ENCODE measurements at places on chromosomes 6 and 20.

DNA sequence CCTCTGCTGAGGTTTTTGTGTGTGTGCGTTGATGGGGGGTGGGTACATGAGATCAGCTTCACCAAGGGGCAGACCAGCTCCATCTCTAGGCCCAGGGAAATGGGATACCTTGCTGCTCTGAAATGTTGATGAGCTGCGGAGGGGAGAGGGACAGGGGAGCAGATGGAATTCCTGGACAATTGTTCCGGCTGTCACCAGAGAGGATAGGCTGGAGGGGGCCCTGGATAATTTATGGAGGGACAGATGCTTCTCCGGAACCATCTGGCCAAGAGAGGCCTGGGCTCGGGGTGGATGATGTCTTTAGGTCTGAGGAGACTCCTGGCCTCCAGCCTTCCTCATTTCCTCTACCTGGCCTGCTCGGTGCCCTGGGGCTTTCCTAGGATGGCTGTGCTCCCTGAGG lies 1.9 kb upstream of the TJAP1 start:
- no peak for DNase-seq

GRCh38 chr6:166830891-166831363 lies 125.4 kb downstream of the RNASET2 start:
- no peak for DNase-seq

DNA sequence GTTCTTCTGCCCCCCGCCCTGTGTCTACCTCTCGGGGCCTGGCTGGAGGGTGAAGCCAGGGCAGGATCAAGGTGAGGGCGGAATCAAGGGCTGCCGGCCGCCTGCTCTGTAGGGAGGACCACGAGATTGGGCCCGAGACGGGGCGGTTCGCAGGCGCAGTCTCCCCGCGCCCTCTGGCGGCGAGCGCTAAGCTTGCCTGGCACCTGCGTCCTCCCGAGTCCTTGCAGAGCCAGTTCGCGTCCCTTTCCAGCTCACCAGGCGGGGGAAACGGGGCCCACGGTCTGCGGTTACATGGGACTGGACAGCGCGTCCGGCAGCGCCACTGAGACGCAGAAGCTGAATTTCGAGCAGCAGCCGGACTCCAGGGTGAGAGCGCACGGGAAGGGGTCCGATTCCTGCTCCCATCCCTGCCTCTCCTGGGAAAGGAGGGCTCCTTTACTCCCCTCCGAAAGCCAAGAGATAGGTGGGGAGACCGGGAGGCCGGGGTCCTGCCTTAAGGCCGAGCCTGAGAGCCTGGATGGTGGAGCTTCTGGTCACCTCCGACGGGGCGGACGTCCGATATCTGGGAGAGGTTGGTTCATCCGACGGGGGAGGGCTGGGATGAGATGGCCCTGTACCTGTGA lies 3.6 kb upstream of the MATN4 start:
- no peak for DNase-seq

DNA sequence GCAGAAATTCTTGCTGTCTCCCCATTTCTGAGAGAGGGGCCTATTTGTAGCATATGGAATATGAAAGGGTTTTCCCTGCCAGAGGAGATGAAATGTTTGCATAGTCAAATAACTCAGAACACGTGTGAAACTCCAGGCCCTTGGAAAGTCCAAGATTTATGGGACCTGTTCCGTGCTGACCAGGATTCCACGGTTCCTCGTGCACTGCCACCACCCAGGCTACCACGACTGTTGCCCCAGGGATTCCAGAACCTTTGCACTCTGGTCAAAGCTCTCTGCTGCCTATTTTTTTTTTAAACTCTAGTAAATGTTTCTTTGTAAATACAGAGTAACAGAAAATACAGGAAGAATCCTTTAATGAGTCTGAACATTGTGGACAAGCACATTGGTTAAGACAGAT lies 35.0 kb downstream of the MYLK4 start:
- DNase-seq = no peak

DNA sequence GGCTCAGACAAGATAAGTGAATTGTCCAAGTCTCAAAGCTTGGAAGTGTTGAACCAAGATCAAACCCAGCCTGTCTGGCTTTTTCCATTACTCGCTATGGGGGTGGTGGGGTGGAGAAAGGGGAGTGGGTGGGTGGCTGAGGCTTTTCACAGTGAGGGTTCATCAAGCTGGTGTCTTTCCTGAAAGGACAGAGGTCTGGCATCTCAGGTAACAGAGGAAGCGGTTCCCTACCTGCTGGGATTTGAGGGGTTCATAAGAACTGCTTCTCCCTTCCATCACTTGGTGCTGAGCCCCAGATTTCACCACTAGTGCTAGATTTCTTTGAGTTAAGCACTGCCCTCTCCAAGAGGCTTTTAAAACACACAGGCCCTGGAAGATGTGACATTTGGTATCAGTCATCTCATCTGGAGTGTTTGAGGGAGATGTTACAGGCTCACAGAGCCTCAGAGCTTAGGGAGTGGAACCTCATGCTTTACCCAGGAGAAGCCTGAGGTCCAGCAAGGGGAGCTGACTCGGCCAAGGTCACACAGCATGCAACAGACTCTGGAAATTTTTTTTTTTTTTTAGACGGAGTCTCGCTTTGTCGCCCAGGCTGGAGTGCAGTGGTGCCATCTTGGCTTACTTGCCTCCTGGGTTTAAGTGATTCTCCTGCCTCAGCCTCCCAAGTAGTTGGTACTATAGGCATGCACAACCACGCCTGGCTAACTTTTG lies 6.0 kb upstream of the VEGFA start:
- no peak for DNase-seq

- no peak for DNase-seq
Observed at GRCh38 chr20:9867196-9867980, 28.5 kb upstream of the PAK5 start.

GRCh38 chr20:57616143-57616951 lies 3.9 kb downstream of the ZBP1 start:
- no peak for DNase-seq

DNA sequence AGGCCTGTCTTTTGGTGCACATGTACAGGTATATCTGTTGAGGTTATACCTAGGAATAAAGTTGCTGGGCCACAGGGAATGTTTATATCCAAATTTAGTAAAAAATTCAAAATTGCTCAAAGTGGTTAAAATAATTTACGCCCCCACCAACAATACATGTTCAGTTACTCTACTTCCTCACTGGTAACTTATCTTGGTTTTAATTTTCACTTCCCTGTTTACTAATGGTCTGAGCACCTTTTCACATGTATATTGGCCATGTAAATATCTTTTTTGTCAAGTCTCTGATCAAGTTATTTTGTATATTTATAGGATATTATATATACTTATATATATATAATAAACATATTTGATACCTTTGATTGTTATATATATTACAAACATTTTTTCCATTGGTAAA lies 9.7 kb downstream of the PDE7B start:
- DNase-seq = no peak

- no peak for DNase-seq
Observed at GRCh38 chr6:39847221-39847620, 55.0 kb downstream of the DAAM2 start.

DNA sequence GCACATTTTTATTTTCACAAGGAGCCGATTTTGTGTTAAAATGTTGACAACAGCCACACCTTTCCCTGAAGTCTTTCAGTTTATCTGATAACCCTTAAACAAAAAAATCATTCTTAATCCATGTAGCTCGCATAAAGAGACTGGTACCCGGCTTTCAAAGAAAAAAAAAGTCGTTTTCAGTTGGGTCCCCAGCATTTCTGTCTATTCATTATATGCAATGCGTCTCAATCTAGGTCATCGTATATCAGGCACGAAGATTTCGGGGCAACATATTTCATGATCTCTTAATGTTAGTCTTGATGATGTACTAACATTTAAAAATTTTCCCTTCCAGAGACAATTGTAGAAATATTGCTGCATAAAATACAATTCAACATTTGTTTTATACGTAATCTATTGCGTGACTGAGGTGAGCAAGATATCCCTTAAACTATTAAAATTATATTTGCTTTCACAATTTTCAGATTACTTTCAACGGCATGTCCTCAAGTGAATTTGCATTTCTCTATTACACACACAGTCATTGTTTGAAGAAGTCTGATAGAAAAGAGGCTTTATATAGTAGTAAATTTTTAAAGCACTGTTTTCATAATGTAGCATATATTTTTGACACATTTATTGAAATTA lies 2.9 kb upstream of the TUBB2B start:
- DNase-seq = no peak

- DNase-seq = no peak
Observed at GRCh38 chr6:41739041-41739440, 3.6 kb upstream of the TFEB start.

- DNase-seq = no peak
Observed at GRCh38 chr20:8722277-8722928, 346.5 kb upstream of the PLCB4 start.

GRCh38 chr20:47362361-47363219 lies 6.1 kb upstream of the ZMYND8 start:
- no peak for DNase-seq

GRCh38 chr20:24422091-24422760 lies 47.2 kb upstream of the SYNDIG1 start:
- DNase-seq = no peak

- no peak for DNase-seq
Observed at GRCh38 chr6:41917528-41917927, 3.4 kb downstream of the MED20 start.

Measured in stimulated activated CD8-positive, alpha-beta memory T cell treated with anti-CD3 and anti-CD28 coated beads, Interleukin-4, amount 100 ng/mL, for 1 hour (primary cell).